ENCODE measurements at places on chromosomes 1 and 21.
A peak's percentile ranks its signal among the peaks of the same experiment; 100 is the strongest.

DNA sequence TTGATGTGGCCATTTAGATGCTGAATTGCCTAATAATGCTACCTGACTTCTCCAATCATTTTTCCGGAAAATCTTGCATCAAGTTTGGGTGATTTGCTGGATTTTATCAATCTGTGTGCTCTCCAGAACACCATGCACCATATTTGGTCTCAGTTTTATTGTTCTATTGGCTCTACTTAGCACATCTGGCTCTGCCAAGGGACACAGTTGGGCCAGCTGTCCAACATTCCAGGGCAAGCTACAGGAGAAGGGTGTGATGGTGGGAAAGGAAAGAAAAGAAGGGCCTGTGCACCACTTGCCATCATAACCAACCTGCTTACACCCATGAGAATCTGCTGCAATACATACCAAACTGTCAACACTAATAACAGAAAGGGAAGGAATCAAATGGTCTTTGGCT is 90.2 kb upstream of the NFIA start:
- no peak for DNase-seq

DNA sequence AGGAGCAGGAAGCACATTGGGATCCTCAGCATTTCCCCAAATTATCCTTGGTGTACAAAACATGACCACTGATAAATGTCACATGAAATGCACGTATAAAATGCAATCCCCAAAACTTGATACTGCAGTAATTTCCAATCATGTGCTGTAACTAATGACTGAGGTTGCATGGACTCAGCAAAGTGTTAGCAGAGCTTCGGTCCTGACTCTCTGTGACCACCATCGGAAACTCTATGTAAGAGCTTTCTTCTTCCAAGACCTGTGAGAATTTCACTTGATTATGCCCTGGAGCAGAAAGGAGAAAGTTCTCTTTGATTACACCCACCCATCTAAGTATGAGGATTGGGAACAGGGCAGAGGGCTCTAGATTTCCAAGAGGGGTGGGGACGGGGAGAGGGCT is 908 bp downstream of the CD53 start:
- DNase-seq = no peak

- no peak for DNase-seq
Measured at GRCh38 chr1:80892539-80892938, 908.2 kb upstream of the ADGRL2 start.

DNA sequence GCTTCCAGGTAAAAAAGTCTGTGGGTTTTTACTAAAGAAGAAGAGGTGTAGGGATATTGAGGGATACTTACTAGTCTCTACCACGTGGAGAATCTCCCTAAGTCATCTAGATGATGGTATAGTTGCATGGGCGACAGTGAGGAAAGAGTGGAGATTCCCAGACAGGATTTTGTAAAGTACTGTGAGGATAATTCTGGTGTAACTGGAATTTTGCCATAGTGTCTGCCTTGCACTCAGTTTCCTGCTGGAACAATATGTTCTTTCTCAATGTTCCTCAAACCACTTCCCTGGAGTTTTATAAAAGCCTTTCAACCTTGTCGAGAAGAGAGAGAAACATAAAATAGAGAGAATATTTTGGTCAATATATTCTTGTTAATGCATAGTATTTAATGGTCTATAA is 95.1 kb upstream of the WLS start:
- DNase-seq = no peak

DNA sequence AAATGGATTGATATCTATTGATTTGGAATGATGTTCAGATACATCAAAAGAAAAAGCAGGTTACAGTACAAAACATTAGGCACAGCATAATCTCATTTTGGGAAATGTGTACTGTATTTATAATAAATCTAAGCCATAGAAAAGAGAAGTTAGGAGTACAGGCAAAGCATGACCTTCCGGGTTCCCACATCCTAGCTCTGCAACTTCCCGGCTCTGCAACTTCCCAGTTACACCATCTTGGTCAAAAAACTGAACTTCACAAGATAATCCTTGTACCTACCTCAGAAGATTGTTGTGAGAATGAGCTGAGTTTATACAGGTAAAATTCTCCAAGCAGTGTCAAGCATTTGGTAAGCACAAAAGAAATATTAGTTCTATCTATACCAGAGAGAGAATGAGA is 21.7 kb upstream of the SLC44A3 start:
- no peak for DNase-seq

DNA sequence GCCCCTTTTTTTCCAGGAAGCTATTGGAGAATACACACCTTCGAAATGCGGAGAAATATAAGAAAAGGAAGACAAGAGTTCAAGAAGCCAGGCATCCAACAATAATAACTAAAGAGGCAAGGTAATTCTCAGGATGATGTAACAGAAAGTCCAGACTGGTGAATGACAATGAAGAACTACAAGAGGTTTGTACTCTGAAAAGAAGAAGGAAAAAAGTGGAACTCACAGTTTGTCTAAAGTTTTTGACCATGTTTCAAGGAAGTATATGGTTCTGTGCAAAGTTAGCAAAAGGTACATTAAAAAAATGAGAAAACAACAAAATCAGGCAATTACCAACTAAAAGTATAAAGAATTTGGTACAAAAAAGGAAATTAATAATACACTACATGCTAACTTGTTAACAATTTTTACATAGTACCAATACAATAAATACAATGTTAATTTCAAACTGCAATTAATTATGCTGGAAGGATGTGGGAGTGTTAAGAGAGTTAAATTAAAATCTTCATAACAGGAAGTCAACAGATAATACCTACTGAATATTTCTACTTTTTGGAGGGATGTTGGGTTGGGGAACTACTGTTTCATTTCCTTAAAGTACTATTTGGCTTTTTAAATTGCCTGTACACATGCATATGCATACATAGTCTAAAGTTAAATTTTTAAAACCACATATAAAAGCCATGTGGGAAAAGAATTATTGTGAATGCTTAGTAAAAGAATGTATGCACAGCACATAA is 12.9 kb upstream of the CD55 start:
- DNase-seq = no peak

- DNase-seq = peak; percentile 57
Measured at GRCh38 chr1:52659356-52659755, 26.4 kb downstream of the SHISAL2A start.

GRCh38 chr1:53189061-53189460 is 7.6 kb upstream of the CPT2 start:
- DNase-seq = no peak

- DNase-seq = no peak
Measured at GRCh38 chr1:180182643-180183311, 28.1 kb downstream of the QSOX1 start.

DNA sequence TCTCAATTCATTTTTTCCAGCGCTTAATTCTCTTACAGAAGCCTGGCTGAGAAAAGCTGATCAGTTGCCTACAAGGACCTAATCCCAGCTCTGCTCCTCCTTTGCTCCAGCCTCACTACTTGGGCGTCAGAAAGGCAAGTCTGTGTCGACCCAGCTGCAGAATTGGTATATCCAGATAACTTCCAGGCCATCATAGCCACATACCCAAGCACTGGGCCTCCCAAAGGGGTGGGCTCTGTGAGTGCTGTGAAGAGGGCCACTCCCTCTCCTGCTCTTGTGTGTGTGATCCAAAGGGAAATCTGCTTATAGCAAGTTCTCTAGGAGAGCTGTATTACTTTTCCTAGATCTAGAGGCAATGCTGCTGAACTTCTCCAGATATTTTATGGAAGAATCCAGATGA is 18.1 kb downstream of the LMOD1 start:
- DNase-seq = no peak

GRCh38 chr1:30830537-30830936 is 73.0 kb upstream of the LAPTM5 start:
- no peak for DNase-seq

- DNase-seq = no peak
Measured at GRCh38 chr1:23090056-23090455, 70.8 kb downstream of the KDM1A start.

DNA sequence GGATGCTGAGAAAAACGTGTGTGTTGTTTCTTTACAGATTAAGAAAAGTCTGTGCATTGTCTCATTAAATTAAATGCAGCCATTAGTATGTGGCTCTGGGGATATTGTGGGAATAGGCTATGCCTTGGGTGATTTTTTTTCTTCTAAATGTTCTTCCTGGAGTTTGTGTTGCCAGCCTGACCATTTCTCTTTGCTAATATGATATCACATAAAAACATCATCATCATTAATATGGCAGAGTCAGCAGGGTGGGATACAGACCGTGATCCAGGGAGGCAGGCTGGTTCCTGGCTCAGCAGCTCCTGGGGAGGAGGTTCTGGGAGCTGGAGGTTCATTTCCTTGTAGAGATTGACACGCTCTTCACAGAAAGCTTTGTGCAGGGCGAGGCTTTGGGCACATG is 60.7 kb upstream of the SELENON start:
- DNase-seq = no peak

- no peak for DNase-seq
Measured at GRCh38 chr1:52676249-52676903, 21.8 kb downstream of the COA7 start.

GRCh38 chr1:214808845-214809460 is 206.0 kb downstream of the CENPF start:
- no peak for DNase-seq

DNA sequence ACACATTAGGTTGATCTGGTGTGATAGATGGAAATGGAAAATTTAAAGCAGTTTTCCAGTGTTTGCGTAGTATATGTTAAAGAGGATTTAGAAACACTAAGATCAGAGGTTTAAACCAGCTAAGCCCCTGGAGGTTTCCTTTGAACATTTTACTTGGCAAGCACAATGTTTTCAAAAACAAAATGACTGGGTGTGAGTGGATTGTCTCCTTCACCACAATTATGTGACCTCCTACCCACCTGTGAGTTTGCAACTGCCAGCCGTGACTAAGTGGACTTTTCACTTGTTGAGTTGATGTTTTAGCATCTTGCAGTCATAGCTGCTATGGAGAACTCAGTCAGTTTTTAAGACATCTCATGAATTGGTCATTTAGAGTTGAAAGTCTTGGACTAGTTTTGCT is 4.7 kb downstream of the CCDC190 start:
- no peak for DNase-seq

DNA sequence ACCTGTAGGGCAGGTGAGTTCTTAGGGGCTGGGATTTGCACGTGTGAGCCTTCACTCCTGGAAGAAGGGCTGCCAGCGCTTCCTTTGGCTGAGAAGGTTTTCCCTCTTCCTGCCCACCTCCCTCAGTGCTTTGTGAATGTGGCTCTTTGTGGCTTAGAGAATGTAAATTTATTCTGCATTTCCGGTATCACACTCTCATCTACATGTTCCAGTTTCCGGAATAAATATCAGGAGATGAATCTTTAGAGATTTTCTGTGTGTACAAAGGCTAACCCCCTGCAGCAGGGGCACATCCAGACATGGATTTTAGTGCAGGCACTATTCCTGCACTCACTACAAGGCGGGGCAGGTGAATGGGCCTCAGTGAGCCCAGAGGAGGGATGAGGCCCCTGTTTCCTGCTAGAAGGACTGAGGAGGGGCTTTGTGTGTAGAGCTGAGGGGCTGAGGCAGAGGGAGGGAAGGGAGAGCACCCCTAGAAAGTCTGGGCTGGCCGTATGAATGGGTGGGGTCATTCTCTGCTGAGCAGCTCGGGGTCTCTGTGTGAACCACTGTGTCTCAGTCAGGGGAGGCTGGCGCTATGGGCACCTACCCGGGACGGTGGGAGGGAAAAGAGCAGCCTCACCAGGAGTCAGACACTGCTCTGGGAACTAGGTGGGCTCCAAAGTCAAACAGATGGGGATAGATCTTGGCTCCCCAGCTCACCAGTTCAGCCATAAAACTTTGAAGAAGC is 207.5 kb downstream of the MATN1 start:
- DNase-seq = peak; percentile 28

DNA sequence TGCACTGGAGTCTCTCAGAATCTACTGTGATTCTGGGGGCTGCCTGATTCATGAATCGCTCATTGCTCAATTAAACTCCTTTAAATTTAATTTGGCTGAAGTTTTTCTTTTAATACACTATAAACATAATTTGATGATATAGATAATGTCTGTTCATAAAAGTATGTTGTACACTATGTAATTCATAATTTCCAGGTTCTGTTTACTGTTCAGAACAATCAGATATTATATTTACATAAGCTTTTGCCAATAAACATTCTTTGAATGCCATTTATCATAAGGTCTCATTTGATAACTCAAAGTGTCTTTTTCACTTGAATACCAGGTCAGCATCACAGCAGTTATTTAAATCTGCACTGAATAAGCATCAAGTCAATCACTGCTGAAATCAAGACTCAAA is 39.6 kb downstream of the PIGK start:
- no peak for DNase-seq

GRCh38 chr1:190196020-190196419 is 281.6 kb downstream of the BRINP3 start:
- no peak for DNase-seq

- DNase-seq = no peak
Measured at GRCh38 chr1:11059155-11059967, 457 bp downstream of the SRM start.

DNA sequence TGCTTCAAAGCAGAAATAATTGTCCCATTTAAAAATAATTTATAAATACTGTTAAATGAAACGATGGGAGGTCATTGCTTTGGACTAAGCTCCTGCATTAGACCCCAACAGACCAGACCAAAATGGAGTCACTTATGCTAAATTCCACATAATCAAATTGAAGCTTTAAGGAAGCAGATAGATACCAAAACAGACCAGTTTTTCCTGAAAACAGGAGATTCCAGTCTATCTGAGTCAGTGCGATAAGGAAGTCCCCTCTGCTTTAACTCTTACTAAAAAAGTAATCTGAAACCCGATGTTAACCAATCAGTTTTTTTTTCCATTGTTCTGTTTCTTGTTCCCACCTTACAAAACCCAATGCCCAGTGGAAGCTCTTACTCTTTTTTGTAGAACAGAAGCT is 16.2 kb upstream of the DNASE2B start:
- no peak for DNase-seq

DNA sequence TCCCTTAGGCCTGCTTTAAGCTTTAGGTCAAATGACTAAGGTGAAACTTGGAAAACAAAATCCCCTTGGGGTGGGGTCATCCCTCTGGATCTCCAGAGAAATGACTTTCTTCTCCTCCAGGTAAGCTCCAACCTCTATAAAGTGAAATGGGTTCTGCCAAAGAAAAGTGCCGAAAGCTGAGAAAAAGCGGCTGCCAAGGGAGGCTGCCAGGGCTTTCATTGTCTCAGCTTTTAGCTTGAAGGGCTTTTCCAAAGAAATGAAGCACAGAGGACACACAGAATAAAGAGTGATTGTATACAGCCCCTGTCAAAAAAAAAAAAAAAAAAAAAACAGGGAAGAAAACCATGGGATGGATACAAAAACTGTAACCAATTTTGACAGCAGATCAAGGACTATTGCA is 126.9 kb downstream of the TGFBR3 start:
- no peak for DNase-seq

DNA sequence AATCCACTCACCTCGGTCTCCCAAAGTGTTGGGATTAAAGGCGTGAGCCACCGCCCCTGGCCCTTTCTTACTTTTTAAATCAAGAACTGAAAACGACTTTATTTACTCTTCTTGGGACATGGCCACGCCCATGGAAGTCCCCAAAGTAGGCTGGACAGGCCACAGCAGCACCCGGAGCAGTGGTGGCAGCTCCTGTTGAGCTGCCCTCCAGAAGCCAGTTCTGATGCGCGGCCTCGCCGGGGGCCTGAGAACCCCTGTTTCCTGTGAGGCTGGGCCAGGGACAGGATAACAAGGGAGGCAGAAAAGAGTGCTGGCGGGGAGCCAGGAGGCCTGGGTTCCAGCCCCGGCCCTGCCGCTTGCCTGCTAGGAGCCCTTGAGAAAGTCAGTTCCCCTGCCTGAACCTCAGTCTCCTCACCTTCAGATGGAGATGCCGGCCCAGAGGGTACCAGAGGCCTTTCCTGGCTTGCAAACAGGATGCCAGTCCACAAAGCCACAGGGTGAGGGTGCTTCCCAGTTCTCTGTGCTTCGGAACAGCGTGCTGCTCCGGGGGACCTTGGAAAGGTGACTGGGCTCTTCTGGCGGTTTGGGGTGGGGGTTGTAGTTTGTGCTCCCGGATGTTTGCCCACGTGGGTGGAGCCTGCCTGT is 59.4 kb downstream of the RUNX3 start:
- DNase-seq = peak; percentile 39
